ENCODE measurements at places on chromosomes 3 and 15.

- DNase-seq = no peak
Measured at GRCh38 chr3:65961733-65962132, 77.0 kb downstream of the MAGI1 start.

GRCh38 chr3:40598962-40599361 is 74.2 kb downstream of the ZNF621 start:
- DNase-seq = no peak

DNA sequence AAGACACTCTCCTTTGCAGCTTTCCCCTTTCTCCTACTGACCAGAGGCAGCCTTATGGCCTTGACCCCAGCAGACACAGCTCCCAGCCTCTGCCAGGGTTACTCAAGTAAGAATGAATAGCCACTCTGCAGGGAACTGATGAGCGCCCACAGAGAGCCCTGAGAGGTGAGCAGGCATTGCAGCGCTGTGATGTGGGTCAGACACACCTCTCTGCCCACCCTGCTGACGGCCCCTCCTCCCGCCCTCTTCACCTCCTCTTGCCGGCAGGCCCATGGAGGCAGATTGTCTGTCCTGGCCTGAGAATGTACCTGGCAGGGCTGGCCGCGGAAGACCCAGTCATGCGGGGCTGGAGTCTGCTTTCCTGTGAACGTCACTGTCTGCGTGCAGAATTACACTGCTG is 512.6 kb upstream of the PPP2R3A start:
- DNase-seq = no peak

- no peak for DNase-seq
Measured at GRCh38 chr3:63193647-63194046, 84.5 kb upstream of the SYNPR start.

DNA sequence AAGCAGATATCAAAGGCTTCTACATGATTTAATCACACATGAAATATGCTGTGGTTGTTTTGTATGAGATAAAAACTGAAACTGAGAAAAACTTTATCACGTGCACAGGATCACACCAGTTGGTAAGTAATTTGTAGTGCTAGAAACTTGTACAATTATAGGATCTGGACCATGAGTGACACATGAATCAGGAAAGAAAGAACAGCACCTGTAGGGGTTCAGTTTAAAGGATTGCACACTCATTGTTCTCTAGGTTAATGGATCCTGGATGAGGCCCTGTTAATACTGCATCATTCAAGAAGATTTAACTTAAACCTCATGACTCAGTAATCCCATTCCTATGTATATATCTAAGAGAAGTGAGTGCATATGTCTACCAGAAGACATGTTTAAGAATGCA is 87.9 kb downstream of the STT3B start:
- DNase-seq = no peak

GRCh38 chr15:77689821-77690220 is 57.1 kb upstream of the LINGO1 start:
- DNase-seq = no peak

DNA sequence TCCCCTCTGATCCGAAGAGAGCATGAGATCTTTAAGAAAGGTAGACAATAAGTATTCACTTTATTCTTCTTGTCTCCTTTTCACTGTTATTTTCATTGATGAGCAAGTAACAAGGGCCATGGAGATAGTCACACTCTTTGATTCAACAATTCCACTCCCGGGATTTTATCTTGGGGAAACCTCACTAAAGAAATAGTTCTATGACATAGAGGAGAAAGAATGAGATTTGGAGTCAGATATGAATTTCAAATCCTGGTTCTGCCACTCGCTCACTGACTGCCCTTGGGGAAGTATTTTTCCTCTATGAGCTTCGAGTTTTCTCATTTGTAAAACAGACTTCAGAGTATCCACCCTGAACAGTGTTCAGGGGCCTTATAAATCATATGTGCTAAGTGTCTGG is 514.6 kb downstream of the NLGN1 start:
- DNase-seq = no peak

GRCh38 chr15:82858932-82859331 is 49.5 kb downstream of the WHAMM start:
- no peak for DNase-seq

GRCh38 chr3:44223299-44223698 is 18.4 kb upstream of the TOPAZ1 start:
- no peak for DNase-seq

GRCh38 chr3:69612791-69613190 is 126.5 kb upstream of the MITF start:
- DNase-seq = no peak

DNA sequence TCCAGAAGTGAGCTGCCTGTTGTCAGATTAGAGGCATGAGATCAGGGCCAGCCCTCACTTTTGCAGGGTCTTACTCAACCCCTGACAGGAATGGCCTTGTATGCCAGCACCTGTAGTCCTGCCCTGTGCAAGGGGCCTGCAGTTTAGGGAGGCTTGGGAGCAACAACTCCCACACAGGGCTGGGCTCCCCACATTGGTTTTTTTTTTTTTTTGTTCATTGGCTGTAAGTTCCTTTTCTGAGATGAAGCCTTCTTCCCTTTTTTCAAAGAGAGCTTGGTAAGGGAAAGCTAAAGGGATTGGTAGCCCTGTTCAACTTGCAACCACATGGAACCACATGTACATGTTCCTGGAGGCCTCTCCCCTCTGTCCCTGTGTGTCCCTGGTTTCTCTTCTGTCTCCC is 46.4 kb downstream of the TNFAIP8L3 start:
- DNase-seq = no peak

GRCh38 chr3:13624021-13624420 is 75.1 kb downstream of the FBLN2 start:
- DNase-seq = no peak

DNA sequence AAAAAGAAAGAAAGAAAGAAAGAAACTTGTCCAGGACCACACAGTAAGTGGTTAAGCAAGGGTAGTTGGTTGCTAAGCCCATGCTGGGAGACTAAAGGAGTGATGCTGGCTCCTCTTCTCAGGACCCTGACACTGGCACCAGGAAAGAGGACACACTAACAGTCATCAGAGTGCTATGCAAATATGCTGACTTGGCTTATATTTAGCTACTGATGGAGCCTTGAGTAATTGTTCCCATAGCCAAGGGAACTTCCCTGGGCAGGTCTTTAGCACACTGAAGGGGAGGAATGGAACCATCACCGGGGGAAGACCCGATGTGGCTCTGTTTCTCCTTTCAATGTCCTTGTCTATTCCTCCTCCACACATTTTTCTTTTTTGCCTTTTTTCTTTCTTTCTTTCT is 6.2 kb downstream of the TMEM40 start:
- DNase-seq = no peak

DNA sequence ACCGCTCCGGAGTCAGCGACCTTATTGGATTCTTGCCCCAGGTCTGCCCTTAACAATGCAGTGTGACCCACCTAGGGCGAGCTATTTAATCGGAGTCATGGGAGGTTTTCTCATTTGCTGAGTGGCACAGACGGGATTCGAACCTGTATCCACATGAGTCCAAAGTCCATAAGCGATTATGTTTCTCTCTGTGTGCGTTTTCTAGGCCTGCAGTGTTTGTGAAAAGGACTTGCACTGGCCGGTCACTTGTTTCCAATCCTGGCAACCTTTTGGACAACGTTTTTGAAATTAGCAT is 691 bp upstream of the HDGFL3 start:
- DNase-seq = peak; percentile 77

- no peak for DNase-seq
Measured at GRCh38 chr3:124034844-124035152, 42.9 kb upstream of the ROPN1 start.

DNA sequence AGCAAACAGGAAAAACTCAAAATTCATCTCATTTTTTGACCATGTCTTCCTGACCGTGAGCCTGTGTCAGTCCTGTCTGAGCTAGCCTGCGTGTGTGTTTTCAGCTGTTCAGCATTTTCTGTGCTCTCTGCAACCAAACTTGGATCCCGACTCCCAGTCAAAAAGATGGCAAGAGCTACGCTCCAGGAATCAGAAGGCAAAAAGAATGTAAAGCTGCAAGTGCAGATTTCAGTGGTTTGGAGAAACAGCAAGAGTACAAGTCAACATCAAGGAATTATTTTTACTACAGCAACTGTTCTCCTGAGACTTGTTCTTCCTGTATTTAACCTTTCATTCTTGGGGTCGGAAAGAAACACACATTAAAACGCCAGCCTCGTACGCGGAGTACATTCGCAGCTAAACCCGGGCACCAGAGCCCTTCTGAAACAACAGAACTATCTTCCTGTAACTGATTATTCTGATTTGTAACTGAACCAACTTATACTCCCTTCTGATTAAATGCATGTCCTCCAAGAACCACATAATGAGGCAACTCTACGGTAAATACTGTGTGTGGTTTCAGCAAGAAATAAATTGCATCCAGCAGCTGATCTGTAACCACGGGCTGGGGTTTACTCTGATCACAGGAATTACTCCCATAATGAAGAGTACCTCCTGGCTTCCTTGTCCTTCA is 107.4 kb downstream of the LRIG1 start:
- no peak for DNase-seq

DNA sequence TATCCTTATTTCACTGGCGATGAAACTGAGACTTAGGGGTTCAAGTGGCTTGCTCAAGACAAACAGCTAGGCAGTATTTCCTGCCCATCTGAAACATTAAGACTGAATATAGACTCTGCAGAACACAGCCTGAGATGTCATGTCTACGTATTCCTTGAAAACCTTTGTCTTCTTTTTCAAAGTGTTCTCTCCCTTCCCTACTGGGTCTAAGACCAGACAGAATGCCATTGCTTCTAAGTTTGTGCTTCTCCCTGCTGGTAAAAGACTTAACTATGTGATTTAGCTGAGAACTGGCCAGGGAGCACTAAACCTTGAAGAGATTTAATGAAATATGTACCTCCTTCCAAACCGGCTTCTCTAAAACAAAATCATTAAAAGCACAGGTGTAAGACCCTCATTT is 9.9 kb downstream of the BCL6 start:
- no peak for DNase-seq

DNA sequence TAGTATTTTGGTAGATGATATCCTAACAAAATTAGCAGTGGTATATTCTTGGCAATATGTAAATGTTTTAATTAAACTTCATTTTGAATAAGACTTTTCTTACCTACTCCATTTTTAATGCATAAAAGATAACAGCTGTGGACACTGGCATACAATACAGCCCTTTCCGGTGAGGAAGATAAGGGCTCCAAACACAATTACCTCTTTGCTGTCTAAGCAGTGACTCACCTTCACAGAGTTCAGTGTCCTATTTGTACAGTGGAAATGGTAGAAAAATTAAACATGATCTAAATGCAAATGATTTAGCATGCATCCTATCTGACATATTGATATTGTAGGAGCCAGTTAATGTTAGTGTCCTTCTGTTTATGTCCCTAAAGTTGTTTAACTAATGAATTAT is 969.4 kb downstream of the PLOD2 start:
- DNase-seq = no peak

- no peak for DNase-seq
Measured at GRCh38 chr15:67823314-67824196, 1.8 kb upstream of the SKOR1 start.

DNA sequence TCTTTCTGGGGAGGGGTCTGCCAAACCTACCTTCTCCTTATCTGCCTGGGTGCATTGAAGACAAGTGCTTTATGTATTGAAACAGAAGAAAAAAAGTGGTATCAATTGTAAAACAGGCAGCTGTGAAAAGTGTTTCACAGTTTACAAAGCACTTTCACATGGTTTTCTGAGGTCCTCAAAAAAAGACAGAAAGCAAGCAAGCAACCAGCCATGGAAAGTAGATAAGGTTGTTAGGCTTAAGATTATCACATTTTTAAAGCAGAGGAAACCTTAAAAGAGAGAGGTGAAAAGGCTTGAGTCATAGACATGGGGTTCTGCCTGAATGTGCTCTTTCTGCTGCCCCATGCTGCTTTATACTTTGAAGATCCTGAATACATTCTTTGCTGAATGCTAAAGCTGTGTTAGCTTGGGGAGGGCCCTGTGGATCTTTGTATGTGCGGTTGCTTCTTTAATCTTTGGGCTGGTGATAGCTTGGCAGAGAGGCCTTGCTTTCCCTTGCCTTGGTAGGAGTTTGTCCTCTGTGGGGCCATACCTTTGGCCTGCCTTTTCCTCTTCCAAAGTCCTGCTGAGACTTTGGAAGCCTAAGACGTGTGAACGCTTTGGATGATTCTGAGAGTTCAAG is 2.6 kb downstream of the SMAD3 start:
- peak; percentile 57 for DNase-seq

DNA sequence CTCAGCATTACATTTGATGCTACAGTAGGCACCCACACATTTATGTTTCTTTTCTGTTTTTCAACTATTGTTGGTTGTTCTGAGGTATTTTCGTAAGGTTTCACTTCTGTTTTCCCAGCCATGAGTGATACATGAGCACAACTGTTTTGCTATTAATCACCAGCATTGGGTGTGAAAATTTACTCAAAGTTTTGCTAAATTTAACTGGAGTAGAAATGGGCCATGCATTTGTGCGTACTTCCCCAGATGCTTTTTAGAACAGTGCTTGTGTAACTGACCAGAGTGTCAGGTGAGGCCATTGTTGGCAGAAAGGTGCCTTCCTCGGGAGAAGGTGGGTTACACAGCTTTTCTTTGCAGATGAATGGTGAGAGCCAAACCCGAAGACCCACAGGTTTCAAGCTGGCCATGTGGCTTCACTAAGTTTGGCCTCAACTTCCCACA is 70.4 kb downstream of the ST6GAL1 start:
- DNase-seq = no peak

DNA sequence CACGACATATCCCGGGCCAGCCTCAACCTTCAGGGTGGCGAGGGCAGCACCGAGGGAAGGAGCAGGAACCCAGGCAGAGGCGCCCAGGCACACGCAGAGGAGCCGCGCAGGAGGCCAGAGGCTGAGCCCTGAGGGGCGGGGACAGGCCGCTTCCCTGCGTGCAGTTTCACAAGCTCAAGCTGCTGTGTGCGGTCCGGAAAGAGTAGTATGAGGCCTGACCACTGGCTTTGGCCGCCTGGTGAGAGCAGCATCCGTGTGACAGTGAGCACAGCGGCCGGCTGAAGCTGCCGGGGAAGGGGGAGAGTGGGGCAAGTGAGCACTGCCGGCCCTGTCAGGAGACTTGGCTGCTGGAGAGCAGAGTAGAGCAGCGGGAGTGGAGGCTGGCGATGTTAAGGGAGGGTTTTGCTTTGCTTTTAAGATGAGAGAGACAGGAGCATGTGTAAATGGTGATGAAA is 8.7 kb downstream of the ZDHHC19 start:
- peak; percentile 38 for DNase-seq

GRCh38 chr3:146166826-146167225 is 5.8 kb upstream of the PLOD2 start:
- no peak for DNase-seq

- no peak for DNase-seq
Measured at GRCh38 chr15:63473007-63473748, 31.2 kb upstream of the USP3 start.

DNA sequence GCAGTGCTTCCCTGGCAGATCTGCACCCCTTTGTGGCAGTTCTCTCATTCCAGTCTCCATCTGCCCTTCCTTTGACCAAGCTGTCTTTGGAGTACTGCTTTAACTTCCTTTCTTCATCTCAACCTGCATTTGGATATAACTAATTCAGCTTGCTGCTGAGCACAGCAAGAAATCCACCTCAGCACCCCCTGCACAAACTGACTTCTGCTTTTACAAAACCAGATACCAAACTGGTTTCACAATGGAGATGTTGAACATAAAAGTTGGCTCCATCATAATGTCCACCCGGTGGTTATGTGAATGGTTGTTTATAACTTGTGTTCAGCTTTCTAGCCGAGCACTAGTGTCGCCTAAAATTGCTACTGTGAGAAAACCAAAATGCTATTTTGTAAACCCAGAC is 341.1 kb upstream of the SEMA6D start:
- DNase-seq = no peak

GRCh38 chr15:22949074-22949547 is 31.1 kb downstream of the CYFIP1 start:
- peak; percentile 43 for DNase-seq

GRCh38 chr3:114455432-114455831 is 161.6 kb downstream of the TIGIT start:
- no peak for DNase-seq

GRCh38 chr3:130870423-130870822 is 23.5 kb upstream of the ATP2C1 start:
- DNase-seq = peak; percentile 16
